ENCODE measurements at places on chromosomes 13 and 19.

DNA sequence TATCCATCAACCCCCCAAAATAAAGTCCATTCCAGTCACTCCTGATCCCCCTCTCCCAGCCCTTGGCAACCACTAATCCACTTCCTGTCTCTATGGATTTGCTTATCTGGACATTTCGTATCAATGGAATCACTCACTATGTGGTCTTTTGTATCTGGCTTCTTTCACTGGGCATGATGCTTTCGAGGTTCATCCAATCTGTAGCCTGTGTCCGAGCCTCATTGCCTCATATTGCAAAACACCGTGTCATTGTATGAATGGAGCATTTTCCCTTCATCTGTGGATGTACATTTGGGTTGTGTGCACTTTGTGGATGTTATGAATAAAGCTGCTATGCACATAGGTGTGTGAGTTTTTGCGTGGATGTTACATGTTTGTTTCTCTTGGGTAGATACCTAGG, 1.4 kb upstream of the FZR1 start:
- DNase-seq, result no peak

DNA sequence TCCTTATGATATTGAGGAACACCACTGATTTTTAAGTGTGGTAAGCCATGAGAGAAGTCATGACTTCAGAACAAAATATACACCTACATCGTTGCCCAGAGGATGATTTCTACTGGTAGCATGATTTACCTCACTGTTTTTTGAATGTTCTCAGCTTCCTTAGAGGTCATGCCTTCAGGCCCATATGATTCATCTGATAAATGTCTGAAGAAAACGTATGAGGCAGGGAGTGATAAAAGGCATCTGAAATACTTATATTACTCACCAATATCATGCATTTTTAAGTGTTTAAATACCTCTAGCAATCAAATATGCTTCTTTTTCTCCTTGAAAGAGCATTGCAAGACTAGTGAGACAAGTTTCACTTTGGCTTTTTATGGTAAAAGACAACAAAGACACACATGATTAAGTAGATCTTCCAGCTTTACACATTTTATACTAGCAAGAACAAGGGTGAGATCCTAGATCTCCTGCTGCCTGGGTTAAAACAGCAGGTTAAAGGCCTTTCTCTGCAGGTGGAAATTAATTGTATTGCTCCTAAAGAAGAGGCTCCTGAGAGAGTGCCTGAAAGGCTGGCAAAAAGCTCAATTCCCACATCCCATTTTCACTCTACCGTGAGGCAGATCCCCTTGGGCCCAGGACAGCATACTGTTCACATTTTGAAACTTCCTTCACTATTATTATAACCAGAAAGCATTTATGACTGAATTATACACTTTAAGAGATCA, 432.4 kb downstream of the SLITRK1 start:
- no peak for DNase-seq

DNA sequence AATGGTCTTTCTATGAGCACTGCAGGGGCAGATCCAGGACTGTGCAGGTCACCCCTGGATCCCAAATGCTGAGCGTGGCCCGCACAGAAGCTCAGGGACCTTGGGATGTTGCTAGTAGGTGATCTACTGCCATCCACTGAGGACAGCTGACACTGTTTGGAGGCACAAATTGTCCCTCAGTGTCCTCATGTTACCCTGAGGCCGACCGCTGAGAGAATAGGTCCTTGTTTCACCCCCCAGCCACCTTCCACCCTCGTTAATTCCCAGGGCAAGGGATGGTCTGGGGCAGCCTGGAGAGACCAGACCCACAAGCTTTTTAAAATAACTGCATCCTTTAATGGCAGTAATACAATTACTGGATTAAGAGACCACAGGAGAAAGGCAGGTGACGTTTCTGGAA, 15.4 kb upstream of the TMEM160 start:
- DNase-seq, result no peak

- DNase-seq, result no peak
These were observed 22.3 kb downstream of the CEBPG start for GRCh38 chr19:33395561-33396550.
